ENCODE measurements at places on chromosomes 3 and 15. TPM values are rescaled to one million over a fixed set of nuclear protein-coding genes. Genes with fewer than 3 reads are reported as not detected.

Gene HYKK
- total RNA-seq: 4.1 TPM

Gene HES1
- 129 TPM for total RNA-seq

GRCh38 chr15:35696767-35697231, 150.8 kb upstream of the DPH6 start:
- H3K36me3 ChIP-seq: no peaks in the 10 kb centered on the region
- peak overlapping the region; percentile 0 for H3K27ac ChIP-seq
- DNase-seq: no peak
- H3K4me3 ChIP-seq: no peak overlapping the region

GRCh38 chr15:33808720-33809457, 159.4 kb upstream of the CHRM5 start:
- H3K27me3 ChIP-seq: no peaks in the 10 kb centered on the region
- DNase-seq: no peak
- H3K27ac ChIP-seq: peak overlapping the region; percentile 60
- H3K4me3 ChIP-seq: no peak overlapping the region
- no peaks in the 10 kb centered on the region for H3K4me1 ChIP-seq
- H3K36me3 ChIP-seq: no peaks in the 10 kb centered on the region

GRCh38 chr3:89740080-89740880, 632.9 kb downstream of the EPHA3 start:
- no peak for DNase-seq
- no peaks in the 10 kb centered on the region for H3K27me3 ChIP-seq
- no peaks in the 10 kb centered on the region for H3K36me3 ChIP-seq
- no peaks in the 10 kb centered on the region for H3K4me1 ChIP-seq

DNA sequence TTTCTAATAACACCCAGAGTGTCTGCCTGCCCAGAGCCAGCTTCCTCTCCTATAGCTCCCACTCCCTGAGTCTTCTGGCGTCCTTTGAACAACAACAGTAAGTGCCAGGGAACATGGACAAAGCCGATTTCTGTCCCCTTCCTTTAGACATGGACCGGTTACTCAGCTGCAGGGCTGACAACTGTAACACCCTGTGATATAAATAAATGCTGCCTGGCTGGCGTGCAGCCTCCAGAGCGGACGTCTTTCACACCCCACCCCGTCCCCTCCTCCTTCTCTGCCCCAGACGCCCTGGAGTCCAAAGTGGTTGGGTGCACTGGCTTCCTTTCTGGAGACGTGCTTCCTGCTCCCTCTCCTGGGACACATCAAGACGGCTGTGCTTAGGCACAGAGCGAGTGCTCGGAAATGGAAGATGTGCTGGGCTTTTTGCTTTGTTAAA, 281.9 kb upstream of the LRRFIP2 start:
- H3K27me3 ChIP-seq: peaks cover 60% of the 10 kb centered on the region
- H3K4me3 ChIP-seq: no peak overlapping the region
- H3K27ac ChIP-seq: no peak overlapping the region
- no peak for DNase-seq

Gene EPHB1
- total RNA-seq: 2.2 TPM

DNA sequence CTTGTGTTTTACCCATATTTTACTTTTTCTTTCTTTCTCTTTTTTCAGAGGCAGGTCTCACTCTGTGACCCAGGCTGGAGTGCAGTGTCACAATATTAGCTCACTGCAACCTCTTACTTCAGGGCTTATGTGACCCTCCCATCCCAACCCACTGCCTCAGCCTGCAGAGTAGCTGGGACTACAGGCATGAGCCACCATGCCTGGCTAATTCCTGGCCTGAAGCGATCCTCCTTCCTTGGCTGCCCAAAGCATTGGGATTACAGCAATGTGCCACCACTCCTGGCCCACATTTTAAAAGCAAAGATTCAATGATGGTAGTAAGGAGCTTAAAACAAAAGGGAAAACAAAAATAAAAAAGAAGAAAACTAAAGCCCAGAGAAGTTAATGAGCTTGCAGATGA, 11.1 kb upstream of the CDV3 start:
- H3K27me3 ChIP-seq: no peaks in the 10 kb centered on the region
- DNase-seq: no peak
- H3K4me3 ChIP-seq: no peak overlapping the region
- peaks cover 15% of the 10 kb centered on the region for H3K4me1 ChIP-seq

DNA sequence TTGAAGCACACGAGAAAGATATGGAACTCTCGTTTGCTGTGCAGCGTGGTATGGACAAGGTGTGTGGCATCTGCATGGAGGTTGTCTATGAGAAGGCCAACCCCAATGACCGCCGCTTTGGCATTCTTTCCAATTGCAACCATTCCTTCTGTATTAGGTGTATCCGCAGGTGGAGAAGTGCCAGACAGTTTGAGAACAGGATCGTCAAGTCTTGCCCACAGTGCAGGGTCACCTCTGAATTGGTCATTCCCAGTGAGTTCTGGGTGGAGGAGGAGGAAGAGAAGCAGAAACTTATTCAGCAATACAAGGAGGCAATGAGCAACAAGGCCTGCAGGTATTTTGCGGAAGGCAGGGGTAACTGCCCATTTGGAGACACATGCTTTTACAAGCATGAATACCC, 1.2 kb downstream of the MKRN3 start:
- peaks cover 10% of the 10 kb centered on the region for H3K36me3 ChIP-seq
- no peaks in the 10 kb centered on the region for H3K27me3 ChIP-seq
- no peak overlapping the region for H3K27ac ChIP-seq
- H3K4me1 ChIP-seq: peaks cover 23% of the 10 kb centered on the region
- DNase-seq: no peak

DNA sequence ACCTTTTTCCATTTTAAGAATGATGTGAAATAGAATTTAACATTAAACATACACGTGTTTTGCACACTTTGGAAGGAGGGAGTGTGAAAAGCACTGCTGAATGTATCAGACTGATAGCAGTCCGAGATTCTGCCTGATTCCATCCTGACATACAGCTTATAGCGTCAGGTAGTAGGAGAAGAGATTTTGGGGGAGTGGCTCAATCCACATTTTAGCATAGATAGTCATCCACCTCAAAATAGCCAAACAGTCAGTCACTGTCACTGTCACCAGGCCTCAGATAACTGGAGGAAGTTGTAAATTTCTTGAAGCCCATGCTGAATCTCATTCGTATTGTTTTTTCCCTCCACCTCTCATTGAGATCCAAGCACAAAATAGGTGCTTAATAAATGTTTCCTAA, 35.4 kb upstream of the ARHGEF26 start:
- no peaks in the 10 kb centered on the region for H3K36me3 ChIP-seq
- no peaks in the 10 kb centered on the region for H3K27me3 ChIP-seq
- peaks cover 3% of the 10 kb centered on the region for H3K4me1 ChIP-seq

Gene CCR2
- total RNA-seq: not detected

Gene ILDR1
- 5.4 TPM for total RNA-seq
